ENCODE measurements at places on chromosomes 2 and 18.

DNA sequence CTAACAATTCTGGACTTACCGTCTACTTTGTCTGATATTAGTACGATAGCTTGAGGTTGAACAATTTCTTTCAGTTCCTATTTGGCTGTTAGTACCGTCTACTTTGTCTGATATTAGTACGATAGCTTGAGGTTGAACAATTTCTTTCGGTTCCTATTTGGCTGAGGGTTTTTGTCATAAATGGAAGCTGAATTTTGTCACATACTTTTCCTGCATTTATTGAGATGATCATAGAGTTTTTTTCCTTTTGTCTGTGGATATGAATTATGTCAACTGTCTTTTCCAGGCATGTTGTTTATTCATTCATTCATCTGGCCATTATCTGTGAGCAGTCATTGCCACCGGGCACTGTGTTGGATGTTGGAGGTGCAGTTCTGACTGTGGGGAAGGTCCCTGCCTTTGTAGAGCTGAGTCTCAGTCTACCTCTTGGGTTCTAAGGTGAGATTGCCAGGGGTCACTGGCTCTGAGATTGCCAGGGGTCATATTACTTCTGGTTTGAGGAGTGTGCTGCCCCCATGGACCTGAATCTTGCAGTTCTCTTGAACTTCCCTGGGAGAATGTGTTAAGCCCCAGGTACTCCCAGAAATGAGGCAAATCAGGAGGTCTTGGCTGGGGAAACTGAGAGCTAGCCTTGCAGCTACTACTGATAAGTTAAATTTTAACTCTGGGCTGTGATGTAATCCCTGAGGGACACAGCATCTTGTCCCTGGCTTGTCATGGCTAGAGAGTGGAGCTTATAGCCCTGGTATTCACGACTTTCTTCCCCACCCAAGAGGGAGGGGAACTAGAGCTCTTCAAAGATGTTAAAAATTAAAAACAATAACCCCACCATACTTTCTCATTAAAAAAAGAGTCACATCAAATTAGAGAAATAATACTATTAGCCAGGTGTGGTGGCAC, 89.1 kb upstream of the MBOAT2 start:
- DNase-seq, result no peak

DNA sequence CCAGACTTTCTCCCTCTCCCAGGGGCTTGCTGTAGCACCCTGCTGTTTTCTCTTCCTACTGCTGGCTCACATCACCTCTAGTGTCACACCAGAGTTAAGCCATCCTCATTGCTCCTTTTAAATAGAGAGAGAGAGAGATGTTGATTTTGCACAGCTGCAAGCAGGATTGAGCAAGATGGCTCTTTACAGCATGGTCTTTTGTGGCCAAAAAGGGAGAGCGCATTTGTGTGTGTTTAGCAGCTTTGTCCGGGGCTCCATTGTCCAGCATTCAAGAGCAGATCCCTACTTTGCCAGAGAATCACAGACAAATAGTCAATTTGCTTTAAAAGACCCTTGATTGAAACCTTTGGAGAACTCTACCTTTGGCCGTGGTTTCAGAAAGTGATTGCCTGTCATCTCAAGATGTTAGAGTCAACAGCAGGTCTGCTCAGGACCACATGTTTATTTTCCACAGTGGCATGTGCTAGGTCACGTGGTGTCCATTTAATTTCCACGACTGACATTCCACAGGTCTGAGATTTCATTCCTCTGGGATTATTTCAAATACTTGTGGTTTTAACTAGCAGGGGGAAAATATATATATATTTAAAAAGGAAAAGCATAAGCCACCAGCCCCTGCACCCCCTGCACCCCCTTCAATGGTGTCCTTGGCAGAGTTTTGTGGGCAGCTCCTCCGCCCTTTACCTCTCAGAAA, 359.9 kb upstream of the SLC14A2 start:
- DNase-seq, result no peak

GRCh38 chr2:228801451-228801850, 469.6 kb downstream of the PID1 start:
- DNase-seq, result no peak

DNA sequence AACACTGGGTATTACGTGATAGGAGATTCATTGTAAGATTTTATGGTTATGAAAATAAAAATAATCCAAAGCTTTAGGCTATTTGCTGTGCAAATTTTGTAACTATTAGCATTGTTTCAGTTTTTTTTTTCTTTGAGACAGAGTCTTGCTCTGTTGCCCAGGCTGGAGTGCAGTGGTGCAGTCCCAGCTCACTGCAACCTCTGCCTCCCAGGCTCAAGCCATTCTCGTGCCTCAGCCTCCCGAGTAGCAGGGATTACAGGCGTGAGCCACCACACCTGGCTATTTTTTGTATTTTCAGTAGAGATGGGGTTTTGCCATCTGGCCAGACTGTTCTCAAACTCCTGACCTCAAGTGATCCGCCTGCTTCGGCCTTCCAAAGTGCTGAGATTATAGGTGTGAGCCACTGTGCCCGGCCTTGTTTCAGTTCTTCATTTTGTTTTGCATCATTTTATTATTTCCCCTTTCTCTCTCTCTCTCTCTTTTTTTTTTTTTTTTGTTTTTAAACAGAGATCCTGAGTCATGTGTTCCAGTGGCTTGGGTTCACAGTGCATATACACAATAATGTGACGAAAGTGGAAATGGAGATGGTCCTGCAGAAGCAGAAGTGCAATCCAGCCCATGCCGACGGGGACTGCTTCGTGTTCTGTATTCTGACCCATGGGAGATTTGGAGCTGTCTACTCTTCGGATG, 25.8 kb downstream of the CASP10 start:
- DNase-seq, result no peak

- DNase-seq, result no peak
Observed at GRCh38 chr2:136386046-136386445, 268.1 kb upstream of the CXCR4 start.

- no peak for DNase-seq
Observed at GRCh38 chr2:23826040-23826439, 100.9 kb downstream of the ATAD2B start.

DNA sequence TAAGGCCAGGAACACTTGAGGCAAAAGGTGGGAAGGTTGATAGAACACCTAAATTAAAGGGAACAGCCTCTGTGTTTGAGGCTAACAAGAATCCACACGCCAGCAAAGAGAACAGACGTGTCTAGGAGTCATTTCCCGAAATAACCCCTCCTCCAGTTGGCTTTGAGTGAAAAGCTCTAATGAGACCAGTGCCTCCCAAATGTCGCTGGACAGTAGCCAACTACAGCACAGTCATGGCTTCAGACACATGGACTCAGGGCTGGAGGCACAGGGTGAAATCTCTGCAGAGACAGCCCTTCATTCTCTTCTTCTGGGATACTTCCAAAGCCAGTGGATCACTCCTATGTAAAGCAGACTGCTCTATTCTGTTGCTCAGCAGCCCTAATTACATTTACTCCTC, 49.6 kb downstream of the SOWAHC start:
- no peak for DNase-seq

DNA sequence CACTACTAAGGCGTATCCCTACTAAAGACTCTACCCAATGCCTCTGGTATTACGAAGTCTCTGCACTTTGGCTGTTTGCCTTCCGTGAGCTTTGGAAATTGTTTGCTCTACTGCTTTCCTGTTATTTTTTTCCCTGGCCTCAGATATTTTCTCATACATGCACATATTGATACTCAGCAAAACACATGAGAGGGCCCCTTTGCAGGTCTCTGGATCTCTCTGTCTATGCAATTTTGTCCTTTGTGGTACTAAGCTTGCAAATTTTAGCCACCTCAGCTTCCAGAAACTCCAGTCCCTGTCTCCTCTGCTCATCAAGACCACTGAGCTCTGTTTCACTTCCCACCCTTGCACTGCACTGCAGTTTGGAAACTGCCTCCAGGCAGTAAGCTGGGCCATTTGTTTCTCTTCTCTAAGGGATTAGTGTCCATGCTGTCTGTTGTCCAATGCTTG, 46.6 kb downstream of the TAF1B start:
- DNase-seq, result no peak

GRCh38 chr2:74223941-74224770, 25.7 kb downstream of the MTHFD2 start:
- DNase-seq, result no peak

- DNase-seq, result no peak
Observed at GRCh38 chr2:17805717-17806363, 10.4 kb upstream of the MSGN1 start.

DNA sequence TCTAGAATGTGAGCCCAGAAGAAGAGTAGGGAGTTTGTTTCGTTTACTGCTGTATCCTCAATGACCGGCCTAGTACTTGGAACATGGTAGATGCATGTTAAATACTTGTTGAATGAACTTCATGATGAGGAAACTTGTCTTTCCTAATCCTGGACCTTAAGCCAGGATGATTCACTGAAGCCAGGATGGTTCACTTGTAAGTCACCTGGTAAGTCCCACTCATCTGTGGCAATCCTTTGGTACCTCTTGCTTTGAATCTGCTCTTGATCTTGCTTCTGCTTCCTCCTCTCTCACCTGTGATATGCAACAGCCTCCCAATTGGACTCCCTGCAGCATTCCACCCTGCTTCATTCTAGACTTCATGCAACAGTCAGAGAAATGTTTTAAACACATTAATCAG, 43.6 kb downstream of the QPCT start:
- no peak for DNase-seq

DNA sequence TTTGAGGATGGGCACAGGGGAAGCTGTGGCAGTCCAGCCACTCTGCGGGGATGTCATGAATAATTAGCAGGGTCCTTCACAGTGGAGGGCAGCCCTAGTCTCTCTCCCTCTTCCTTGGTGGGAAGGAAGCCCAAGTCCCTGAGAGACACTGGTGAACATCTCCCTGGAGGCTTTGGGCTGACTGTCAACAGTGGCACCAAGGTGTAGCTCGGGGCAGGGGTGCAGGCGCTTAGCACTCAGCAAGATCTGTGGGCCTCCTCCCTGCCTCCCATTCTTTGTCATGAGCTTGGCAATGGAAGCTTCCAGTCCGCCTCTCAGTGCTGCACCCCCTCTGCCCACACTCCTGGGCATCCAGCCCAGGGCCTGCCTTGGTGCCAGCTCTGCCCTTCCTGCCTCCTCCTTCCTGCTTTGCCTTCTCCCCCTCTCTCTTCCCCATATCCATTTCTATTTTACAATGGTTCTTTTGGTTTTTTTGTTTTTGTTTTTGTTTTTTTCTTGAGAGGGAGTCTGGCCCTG, 59.4 kb downstream of the STEAP3 start:
- DNase-seq, result no peak

DNA sequence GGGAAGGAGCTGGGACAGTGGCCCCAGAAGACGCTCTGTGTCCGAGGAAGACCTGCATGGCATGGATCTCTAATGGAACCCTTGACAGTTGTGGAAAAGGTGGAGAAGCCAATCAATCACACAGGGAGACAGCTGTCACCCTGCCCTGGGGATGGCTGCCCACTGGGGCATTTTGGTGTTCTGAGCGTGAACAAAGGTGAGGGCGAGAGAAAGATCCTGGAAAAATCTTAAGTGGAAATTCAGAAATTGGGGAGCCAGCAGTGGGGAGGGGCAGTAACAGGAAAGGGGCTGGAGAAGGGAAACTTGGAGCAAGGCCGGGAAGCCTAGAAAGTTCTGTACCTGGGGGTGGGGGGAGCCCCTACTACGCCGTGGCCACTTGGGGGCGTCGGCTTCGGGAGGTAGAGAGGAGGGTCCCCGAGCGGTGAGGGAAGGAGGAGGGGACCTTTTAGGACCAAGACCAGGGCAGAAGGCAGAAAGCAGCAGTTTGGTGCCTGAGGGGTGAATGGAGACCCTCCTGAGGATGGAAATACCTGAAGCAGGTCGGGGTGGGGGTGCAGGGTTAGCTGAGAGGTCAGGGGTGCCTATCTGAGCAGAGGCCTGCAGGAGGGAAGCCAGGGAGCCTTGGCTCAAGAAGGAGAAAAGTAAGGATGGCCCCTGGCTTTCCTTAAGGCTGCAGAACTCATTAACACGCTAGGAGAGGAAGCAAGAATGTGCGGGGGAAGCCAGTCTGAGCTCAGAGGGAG, 30.0 kb downstream of the NGEF start:
- no peak for DNase-seq

GRCh38 chr2:6103949-6104348, 411.8 kb downstream of the SOX11 start:
- no peak for DNase-seq

- DNase-seq, result no peak
Observed at GRCh38 chr18:23352042-23352441, 101.0 kb upstream of the RIOK3 start.

GRCh38 chr2:20620271-20620681, 30.6 kb downstream of the HS1BP3 start:
- DNase-seq, result no peak

GRCh38 chr2:113157897-113158753, 15.6 kb upstream of the PSD4 start:
- no peak for DNase-seq

DNA sequence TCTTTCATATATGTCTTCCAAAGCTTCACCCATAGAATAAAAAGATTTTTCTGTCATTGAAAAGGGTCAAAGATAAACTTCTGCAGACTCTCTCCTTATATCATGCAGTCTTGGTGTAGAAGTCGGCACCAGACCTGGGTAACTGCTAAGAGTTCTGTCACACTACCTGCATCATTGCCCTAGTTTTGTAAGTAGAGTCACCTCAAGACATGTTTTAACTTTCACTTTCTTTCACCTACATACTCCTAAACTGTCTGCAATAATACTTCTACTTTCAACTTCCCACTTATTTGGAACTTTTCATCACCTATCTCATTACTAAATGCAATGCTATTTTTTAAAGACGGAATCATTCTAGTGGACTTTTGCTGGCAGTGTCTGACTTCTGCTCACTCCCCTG, 475.6 kb upstream of the VRK2 start:
- no peak for DNase-seq

DNA sequence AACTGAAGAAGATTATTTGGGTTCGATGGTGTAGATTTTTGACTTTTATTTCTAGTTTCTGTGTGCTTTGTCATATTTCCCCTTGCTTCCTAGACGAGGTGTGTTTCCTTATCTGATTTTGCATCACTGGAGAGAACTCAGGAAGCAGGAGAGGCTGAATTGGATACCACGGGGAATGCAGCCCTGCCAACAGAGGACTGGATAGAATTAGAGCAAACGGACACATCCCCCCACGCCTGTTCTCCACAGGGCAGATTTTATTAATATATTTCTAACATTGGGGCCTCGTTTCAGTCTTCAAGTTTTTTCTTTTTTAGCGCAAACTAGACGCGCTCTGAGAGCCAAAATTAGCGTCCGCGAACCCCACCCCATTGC, 678 bp upstream of the VAPA start:
- no peak for DNase-seq

Data from central memory CD4-positive, alpha-beta T cell (primary cell).